ENCODE measurements at places on chromosomes 13 and 19.

DNA sequence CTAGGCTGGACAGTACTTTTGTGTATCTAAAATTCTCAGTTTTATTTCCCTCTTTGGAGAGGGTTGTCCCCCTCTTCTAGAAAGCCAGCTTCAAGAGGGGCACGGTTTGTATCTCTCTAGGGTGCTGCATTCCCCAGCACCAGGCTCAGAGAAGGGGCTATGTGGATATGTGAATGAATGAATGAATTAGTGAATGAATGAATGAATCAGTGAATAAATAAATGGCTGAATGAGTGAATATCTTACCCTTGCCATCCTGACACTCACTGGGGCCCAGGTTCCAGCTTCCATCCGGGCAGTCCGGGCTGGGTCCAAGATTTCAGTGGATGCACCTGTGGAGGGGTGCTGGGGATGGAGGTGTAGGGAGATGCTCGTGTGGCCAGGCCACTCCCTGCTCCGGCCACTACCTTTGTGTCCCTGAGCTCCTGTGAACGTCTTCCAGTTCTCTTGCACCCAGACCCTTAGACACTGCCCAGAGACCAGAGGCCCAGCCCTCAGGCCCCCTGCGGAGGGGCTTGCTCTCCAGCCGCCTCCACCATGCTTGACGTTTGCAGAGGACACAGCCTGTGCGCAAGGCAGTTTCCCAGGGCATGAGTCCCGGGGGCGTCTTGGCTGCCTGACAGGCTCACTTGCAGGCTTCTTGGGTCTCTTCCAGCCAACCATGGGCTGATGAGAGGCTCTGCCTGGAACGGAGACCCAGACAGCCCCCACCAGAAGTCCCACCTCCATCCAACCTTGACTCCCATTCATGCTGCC lies 2.8 kb upstream of the KCNN1 start:
- no peak for DNase-seq

GRCh38 chr13:26051657-26052311 lies at the start of gene SHISA2:
Gene SHISA2 (minus strand): TSS chr13:26052016. CDS start chr13:26050975, 1,041 bp downstream.
- DNase-seq: no peak

DNA sequence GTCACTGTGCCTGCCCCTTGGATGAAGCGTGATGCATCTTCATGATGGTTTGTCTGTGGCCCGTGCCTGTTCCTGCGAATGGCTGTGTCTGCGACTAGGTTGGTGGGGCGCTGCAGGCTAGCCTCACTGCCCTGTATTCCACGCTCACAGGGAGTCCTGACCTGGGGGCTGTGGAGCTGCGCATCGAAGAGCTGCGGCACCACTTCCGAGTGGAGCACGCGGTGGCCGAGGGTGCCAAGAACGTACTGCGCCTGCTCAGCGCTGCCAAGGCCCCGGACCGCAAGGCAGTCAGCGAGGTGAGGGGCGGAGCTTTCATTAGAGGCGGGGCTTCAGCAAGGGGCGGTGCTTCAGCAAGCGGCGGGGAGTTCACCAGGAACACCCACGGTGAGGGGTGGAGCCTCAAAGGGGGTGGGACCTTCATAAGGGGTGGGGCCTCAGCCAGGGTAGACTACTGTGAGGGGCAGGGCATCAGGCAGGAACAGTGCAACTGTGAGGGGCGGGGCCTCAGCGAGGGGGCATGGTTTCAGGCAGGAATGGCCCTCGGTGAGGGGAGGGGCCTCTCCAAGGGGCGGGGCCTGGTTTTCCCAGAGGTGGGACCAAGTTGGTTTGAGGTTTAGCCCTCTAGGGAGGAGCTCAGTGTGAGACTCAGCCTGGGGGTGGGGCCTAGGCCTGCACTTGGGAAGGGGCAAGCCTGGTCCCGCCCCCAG lies 17.2 kb downstream of the PKN1 start:
- no peak for DNase-seq

DNA sequence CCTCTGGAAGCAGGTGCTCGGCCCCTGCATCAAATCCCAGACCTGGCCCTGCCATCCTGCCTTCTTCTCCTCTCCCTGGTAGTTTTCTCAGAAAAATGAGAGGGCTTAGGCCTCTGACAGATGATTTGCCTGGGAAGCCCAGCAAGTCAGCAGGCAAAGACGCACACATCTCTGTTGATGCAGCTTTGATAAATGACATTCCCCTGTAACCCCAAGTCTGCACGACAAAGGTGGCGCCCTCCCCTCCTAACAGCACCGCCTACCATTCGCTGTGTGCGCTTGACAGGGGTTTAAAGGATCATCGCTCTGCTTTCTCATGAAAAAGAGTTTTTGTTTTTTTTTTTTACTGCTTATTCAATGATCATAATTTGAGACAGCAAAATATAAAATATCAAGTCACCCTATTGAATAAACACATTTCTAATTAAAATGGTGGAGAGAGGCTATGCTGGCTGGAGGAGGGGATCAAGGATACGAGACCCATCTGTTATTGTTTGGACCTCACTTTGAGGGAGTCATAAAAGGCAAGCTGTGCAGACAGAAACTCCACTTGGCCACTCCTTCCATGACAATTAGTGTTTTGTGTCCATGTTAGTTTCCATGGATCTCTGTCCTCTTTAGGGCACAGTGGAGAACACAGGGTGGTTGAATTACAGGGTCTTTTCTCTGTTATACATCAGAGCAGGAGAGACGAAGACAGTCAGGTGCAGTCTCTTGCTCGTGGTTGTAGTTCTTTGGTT lies 126.1 kb downstream of the FGF9 start:
- DNase-seq: no peak

- DNase-seq: no peak
Observed at GRCh38 chr13:43489233-43489632, 297.5 kb downstream of the ENOX1 start.

DNA sequence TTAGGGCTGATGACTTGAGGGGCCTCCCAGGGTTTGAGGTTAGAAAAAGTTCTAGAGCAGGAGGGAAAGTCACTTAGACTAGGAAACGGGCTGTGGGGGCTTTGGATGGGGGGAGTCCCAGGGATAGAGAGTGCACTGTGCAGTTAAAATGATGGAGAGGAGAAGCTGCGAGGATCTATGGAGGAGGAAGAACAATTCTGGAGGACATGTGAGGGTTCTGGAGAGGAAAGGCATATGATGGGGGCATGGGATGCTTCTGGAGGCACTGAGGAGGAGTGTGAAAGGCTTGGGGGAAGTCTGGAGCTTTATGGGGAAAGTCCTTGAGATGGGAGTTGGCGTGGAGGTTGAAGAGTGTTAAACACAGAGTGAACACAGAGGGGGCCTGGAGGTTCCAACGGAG lies 2.2 kb downstream of the KCNC3 start:
- no peak for DNase-seq

GRCh38 chr13:106440866-106441265 lies 94.6 kb downstream of the EFNB2 start:
- no peak for DNase-seq

DNA sequence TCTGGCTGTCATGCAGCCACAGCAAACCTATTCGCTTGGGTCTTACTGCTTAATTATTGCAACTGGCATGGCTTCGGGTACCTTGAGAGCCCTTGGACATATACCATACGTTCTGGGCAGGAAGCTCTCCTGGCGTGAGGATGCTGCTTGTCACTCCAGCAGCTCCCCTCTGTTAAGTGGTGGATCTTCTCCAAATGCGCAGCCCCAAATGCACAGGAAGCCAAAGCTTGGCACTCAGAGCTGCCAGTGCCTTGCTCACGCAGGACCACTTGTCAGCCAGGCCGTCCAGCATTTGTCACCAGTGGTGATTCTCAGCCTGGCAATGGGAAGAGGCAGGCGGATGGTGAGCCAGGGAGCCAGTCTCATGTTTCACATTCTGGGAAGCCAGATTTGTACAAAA lies 158.6 kb downstream of the KATNAL1 start:
- no peak for DNase-seq

- no peak for DNase-seq
Observed at GRCh38 chr19:17553256-17553655, 2.2 kb upstream of the COLGALT1 start.

- DNase-seq: no peak
Observed at GRCh38 chr13:44908712-44909111, 80.6 kb downstream of the NUFIP1 start.

GRCh38 chr13:44899967-44900366 lies 89.3 kb downstream of the NUFIP1 start:
- DNase-seq: no peak

- DNase-seq: no peak
Observed at GRCh38 chr13:33743438-33744368, 74.2 kb upstream of the RFC3 start.

DNA sequence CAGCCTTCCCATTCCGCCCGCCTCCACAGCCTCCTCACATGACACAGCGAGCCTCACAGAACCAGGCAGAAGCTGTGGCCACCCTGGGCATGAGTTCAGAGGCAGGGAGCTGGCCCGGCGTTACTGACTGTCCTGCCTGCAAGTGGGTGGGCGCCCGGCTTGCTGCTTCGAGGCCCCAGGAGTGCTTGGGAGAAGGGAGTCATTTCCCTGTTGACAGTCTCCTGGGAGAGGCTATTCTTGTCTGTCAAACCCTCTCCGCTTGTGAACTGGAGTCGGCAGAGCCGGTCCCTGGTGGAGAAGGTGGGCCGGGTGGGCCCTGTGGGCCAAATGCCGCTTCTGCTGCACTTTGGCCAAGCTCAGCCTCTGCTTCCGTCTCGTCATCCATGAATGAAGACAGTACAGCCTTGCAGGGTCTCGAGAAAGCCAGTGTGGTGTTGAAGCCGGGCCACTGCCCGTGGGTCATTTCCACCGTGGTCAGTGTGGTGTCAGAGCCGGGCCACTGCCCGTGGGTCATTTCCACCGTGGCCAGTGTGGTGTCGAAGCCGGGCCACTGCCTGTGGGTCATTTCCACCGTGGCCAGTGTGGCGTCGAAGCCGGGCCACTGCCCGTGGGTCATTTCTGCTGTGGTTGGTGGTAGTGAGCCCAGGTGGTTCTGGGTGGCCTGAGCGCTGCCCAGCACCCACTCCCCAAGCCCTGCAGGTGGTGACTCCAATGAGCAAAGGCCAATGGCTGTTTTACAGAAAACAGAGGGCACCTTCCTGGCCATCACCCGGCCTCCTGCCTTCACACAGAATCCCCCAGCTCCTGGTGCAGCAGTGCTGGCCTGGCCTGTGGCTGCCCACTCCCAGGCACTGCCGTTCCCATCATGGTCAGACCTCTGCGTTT lies 13.5 kb upstream of the F7 start:
- no peak for DNase-seq

- no peak for DNase-seq
Observed at GRCh38 chr13:68291595-68291994, 1061.5 kb upstream of the PCDH9 start.

DNA sequence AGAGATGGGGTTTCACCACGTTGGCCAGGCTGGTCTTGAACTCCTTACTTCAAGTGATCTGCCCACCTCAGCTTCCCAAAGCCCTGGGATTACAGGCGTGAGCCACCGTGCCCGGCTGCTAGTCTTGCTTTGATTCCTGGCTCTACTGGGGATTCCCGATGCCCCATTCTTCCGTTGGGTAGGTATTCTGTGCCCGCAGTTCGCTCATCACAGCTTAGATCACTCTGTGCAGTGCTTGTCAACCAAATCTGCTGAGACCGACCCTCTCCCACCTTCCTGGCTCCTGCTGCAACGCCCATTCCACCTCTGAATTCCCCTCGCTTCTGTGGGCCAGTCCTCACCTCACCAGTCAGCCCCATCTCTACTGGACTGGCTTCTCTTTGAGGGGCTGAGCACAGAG lies 4.6 kb upstream of the ZNF414 start:
- DNase-seq: no peak

- DNase-seq: no peak
Observed at GRCh38 chr19:15047680-15048079, 1.6 kb upstream of the CASP14 start.

DNA sequence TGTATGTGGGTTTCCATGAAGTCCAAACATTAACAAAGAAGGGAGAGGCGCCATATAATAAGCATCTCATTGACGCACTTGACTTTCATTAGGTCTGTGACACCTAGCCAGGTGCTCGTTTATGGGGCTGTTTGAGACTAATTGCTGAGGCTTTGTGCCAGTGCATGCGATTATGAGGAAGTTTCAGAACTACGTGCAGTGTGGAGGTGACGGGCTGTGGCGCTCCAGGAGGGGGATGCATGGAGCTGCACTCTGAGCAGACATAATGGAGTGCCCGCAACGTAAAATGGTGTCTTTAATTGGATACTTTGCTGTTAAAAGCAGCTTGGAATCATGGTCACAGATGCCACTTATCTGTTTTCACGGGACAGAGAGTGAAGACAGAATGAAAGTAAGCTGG lies 223.2 kb downstream of the FGF9 start:
- DNase-seq: no peak

- DNase-seq: no peak
Observed at GRCh38 chr19:53177986-53178385, 15.2 kb downstream of the ZNF665 start.

DNA sequence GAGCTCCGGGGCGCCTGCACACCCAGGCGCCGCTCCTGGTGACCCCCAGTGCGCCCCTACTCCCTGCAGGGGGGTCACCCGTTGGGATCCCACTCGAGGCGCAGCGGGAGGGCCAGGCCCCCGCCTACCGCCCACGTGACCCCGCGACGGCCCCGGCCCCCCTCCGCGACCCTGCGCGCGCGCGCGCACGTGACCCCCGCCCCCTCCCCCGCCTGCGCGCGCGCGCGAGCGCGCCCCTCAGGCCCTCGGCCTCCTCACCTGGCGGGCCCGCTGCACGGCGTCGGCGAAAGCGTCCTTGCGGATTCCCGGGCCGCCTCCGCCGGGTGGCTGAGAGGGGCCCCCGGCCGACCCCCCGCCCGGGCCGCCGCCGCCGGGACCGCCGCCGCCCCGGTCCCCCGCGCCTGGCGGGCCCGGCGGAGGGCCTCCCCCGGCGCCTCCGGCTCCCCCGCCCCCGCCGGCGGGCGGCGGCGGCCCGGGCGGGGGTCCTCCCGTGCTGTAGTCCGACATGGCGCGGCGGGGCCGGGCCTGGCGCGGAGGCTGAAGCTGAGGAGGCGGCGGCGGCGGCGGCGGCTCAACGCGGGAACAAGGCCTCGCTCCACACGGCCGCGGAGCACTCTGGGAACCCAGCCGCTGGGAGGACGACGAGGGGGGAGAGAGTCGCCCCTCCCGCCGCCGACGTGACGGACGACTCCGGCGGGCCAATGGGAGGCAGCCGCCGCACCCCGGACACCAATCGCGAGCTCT lies at the start of gene KHSRP:
KHSRP (minus strand) TSS at position 617 of the 744 bp plus-strand sequence; CDS start at position 507, 110 bp downstream.
- DNase-seq: no peak

DNA sequence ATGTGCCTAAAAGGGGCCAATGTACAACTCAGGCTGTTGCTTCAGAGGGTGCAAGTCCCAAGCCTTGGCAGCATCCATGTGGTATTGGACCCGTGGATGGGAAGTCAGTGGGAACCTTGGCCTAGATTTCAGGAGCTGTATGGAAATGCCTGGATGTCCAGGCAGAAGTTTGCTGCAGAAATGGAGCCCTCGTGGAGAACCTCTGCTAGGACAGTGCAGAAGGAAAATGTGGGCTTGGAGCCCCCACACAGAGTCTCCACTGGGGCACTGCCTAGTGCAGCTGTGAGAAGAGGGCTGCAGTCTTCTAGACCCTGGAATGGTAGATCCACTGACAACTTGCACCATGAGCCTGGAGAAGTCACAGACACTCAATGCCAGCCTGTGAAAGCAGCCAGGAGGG lies 28.5 kb downstream of the GPC5 start:
- no peak for DNase-seq

- DNase-seq: no peak
Observed at GRCh38 chr19:7820588-7820987, 9.4 kb upstream of the EVI5L start.

GRCh38 chr19:49165865-49166301 lies 8.3 kb downstream of the TRPM4 start:
- DNase-seq: no peak

GRCh38 chr13:75628801-75629200 lies 7.3 kb upstream of the LMO7 start:
- no peak for DNase-seq
